ENCODE measurements at places on chromosomes 16 and 17.

GRCh38 chr17:74682471-74683190 is 30.1 kb downstream of the CD300LF start:
- no peak for DNase-seq

DNA sequence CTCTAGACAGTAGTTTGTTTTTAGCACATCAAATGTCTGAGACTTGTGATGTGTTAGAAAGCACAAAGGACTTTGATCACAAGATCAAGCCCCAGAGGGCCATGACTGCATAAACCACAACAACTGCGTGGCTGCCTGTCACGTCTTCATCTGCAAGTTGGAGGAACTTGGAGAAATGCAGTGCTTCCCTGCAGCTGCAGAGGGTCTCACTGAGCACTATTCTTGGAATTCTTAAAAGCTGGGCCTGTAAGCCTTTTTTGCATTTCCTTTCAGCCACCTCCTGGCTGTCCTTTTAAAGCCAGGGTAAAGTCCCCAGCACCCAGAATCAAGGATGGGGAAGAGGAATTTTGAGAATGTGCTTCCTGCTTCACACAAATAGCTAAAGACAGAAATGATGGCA is 431.3 kb downstream of the MAF start:
- DNase-seq: no peak

DNA sequence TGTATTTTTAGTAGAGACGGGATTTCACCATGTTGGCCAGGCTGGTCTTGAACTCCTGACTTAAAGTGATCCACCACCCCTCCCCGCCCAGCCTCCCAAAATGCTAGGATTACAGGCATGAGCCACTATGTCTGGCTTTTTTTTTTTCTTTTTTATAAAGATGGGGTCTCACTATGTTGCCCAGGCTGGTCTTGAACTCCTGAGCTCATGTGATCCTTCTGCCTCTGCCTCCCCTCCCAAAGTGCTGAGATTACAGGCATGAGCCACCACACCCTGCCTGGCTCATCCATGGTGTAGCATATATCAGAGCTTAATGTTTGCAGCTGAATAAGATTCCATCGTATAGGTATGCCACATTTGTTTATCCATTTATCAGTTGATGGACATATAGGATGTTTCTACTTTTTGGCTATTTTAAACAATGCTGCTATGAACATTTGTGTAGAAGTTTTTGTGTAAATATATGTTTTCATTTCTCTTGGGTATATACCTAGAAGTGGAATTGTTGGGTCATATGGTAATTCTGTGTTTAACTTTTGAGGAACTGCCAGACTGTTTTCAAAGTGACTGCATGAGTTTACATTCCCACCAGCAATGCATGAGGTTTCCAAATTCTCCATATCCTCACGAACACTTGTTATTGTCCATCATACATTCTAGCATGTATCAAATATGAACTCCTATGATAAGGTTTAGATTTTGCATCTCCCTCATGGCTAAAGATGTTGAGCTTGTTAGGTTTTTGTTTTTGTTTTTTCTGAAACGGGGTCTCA is 55.7 kb upstream of the HAS3 start:
- no peak for DNase-seq

DNA sequence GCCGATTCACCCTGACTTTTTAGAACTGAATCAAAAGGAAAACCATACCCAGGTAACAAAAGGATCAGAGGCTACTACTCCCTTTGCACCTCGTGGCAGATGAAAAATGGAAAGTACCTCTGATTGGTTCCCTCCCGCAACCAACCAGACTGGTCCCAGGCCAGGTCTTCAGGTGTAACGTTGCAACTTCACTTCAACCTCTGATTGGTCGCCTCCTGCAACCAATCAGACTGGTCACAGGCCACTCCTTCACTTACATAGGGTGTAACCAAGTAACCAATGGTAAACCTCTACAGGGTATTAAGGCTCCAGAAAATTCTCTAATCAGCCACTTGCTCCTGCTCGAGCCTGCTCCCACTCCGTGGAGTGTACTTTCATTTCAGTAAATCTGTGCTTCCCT is 89.4 kb downstream of the ADCY9 start:
- no peak for DNase-seq

DNA sequence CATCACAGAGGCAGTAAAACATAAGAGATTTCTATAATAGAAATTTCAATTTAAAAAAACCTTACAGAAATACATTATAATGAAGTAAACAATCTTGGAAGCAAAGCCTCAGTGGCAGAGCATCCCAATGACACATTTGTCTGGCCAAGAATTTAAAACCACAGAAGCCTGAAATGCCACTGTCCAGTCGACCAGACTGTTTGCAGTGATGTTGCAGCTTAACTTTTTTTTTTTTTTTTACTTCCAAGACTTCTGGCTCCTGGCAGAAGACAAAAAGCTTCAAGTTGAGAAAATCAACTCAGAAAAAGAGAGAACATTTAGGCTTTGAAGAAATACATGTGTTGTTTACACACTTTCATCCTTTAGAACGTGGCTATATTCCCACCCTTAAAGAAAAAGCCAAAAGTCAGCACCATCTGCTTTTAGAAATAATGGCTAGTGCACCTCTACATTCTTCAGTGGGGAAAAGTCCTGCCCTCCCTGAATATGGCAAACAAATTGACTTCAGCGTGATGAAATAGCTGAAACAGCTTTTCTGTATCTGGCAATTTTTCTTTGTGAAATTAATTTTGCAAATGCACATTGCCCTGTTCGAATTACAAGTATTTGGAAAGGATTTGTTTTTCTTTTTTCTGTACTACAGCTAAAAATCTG is 205.5 kb upstream of the MON1B start:
- no peak for DNase-seq

GRCh38 chr17:75468779-75469373 is 12.4 kb downstream of the TMEM94 start:
- no peak for DNase-seq

GRCh38 chr17:65544672-65545071 is 16.8 kb downstream of the AXIN2 start:
- DNase-seq: no peak

DNA sequence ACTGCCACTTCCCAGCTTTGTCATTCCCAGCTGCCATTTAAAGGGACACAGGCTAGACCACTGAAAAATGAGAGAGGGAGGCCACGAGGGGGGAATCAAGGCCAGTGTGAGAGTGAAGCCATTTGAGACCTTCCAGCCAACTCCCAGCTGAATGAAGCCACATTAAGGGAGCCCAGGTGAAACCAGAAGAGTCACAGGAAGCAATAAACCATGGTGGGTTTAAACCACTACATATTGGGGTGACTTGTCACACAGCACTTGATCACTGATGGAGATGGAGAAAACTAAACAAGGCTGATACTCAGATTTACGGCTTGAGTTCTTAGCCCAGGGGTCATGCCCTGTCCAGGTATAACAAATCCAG is 2.8 kb upstream of the NUBP1 start:
- DNase-seq: no peak

DNA sequence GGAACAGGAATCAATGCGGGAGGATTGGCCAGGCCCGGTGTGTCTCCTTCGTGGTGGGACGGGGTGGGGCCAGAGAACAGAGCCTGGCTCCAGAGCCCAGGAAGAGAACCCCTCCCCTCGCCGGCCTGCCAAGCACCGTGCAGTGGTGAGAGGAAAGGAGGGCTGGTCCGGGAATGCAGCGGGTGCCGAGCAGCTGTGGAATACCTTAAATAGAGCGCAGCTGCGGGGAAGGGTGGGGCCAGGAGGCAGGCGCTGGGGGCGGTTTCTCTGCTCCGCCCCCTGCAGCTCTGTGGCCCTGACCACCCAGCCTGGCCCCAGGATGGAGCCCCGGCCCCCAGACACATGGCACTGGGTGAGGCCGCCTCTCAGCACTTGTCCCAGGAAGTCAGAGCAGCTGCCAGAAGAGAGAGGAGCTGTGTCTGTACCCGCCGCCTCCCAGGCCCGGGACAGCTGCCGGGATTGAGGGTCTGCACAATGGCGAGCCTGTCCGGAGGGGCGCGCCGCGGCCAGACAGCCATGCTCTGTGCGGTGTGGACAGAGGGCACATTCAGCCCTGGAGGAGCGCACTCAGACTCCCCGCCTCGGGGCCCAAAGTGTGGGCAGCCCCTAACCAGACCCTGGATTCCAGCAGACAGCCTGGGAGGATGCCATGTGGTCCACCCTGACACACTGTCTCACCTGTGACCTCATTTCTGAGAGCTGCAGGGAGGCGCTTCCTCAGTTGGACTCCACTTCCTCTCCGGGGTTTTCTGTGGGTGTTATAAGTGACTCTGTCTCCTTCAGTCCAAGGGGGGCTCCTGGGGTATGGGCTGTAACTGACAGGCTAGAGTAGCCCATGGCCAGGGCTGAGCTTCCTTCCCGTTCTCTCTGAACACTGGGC is 268.8 kb downstream of the SEC14L1 start:
- peak; percentile 87 for DNase-seq

- no peak for DNase-seq
These were observed at the start of gene ARHGAP27 for GRCh38 chr17:45432405-45433158. Gene ARHGAP27 (minus strand): TSS chr17:45432870. CDS start chr17:45430279, 2,591 bp downstream.

- DNase-seq: no peak
These were observed 5.5 kb upstream of the C16orf96 start for GRCh38 chr16:4550591-4550990.

DNA sequence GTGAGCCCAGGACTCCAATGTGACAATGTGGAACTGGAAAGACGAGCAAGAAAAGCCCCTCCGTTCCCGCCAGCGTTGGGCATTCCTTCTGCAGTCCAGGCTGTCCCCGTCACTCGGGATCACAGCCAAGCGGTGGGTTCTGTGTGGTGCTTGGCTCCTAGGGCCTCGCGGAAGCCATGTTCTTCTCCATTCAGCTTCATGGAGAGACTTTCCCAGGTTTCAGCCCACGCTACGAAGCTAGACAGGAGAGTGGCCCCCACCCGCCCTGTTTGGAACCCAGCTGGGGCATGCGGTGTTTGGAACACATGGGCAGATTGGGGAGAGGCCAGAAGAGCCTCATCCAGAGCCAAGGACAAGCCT is 5.8 kb downstream of the LMF1 start:
- DNase-seq: no peak

- DNase-seq: no peak
These were observed 332.2 kb downstream of the WWOX start for GRCh38 chr16:78431701-78432100.

DNA sequence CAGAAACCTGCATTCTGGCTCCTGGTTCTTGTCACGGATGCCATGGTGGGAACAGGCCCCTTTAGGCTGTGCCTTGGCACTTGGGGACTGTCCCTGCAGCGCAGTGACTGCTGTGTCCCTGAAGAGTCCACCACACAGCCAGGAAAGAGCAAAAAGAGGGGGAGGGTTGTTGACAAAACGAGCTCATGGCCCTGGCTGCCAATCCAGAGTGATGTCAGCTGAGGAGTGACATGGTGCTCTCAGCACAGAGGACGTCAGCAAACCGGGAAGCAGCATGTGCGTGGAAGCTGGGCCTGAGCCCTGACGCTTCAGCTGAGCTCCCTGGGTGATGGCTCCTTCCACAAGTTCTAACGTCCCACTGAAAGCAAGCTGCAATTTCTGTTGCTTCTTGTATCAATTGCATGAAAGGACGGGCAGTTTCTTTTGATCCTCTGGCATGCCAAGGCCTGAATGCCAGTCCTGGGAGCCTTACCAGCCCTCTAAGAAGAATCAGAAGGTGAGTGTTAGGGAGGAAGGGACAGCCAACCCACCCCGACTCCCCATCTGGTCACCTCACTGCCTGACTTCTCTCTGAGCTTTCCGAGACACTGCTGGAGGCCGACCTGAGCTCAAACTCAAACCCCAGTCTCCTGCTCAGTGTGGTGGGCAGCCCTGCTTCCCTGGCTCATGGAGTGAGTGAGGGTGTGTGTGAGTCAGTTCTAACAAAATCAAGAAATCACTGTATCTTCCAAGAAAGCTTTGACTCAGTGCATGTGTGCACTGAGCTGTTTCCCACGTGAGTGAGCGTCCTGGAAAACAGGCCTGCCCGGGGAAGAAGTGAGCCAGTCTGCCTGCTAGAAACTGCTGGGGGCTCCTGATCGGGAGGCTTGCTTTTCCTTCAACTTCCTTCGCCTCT is 14.7 kb upstream of the WNT3 start:
- peak; percentile 70 for DNase-seq

DNA sequence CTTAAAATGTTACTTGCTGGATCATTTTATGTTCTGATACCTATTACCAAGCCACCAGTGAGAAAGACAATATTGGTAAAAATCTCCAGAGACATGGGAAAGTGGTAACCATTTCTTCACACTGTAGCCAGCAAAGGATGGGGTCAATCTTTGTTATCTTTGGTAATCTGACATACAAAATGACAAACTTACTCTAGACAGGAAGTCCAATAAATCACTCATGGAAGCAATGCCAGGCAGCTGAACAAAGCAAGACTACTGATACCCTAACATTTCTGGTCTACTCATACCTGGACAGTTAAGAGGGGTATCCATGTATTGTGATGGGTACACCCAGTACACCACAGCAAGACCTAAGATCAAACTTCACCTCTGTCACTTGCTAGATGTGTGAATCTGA is 19.0 kb downstream of the GRB2 start:
- DNase-seq: no peak

- DNase-seq: no peak
These were observed 68.1 kb upstream of the TMEM132E start for GRCh38 chr17:34511265-34511664.

DNA sequence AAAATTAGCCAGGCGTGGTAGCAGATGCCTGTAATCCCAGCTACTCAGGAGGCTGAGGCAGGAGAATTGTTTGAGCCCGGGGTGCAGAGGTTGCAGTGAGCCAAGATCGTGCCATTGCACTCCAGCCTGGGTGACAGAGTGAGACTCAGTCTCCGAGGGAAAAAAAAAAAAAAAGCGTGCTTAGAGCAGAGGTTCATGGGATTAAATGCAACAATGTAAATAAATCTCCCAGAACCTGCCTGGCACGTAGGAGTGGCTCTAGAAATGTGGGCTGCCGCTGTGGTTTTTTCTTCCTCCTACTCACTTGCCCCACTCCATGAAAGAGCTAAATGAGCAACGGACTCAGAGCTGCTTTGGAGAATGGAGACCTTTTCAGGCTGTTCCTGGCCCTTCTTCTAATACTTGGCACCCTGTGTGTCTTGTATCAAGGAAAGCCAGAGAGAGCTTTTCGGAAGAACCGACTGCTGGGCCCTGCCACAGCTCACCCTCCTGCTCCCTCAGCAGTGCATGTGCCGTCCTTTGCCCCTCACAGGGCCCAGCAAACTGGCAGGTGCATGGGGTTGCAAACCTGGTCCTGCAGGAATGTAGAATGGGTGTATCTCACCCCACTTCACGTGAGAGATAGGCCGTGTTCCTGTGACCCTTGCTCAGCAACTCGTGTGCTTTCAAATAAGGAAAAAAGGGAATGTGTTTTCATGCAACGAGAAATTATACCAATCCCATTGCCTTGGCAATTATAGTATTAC is 52.0 kb downstream of the LDHD start:
- no peak for DNase-seq

GRCh38 chr17:15512071-15512709 is 44.8 kb upstream of the CDRT4 start:
- no peak for DNase-seq

GRCh38 chr17:60386147-60387058 is 5.5 kb downstream of the USP32 start:
- DNase-seq: no peak

- DNase-seq: no peak
These were observed 101.7 kb downstream of the CDYL2 start for GRCh38 chr16:80702696-80703095.

All from GM03348 (cell line).